GM04503 (cell line): ENCODE measurements at places on chromosomes 2 and 18.

DNA sequence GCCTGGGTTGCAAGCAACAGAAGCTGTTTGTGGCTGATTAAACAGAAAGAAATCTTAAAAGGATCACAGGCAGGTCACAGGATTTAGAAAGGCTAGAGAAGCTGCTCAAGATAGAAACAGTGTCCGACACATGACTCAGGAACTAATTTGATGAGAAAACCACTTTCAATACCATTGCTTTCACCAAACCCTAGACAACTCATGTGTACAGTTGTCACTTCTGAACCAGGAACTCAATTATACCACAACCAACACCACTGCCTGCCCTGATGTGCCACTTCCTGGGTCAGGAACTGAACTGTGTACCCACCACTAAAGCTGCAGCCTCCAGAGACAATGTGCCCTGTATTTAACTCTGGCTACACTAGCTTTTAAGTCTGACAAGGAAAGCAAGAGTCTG is 56.0 kb downstream of the TMEM247 start:
- DNase-seq, result no peak

DNA sequence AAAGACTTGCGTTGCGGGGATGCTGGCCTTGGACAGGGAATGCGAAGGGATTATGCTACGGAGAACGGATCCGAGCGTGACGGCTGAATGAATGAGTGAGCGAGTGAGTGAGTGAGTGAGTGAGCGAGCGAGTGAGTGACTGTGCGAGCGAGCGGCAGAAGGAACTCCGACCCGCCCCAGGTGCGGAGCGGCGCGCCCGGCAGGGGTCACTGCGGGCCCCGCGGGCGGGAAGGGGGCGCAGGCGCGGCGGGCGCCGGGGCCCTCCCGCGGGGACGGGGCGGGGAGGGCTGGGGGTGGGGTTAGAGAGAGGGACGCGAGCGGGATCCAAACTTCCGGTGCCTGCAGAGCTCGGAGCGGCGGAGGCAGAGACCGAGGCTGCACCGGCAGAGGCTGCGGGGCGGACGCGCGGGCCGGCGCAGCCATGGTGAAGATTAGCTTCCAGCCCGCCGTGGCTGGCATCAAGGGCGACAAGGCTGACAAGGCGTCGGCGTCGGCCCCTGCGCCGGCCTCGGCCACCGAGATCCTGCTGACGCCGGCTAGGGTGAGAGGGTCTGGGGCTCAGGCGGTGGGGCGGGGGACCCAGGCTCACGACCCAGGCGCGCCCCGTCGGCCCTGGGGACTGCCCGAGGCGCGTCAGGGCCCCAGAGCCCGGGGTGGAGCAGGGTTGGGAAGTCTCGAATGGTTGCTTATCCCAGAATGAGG is at the start of gene ITM2C:
TSS of gene ITM2C (plus strand) at position 338 of the 702 bp plus-strand sequence. CDS start at position 422, 84 bp downstream.
- no peak for DNase-seq

- DNase-seq, result no peak
These were observed 644.3 kb downstream of the CBLN2 start for GRCh38 chr18:71899707-71900472.

- no peak for DNase-seq
These were observed 18.5 kb downstream of the KCNJ13 start for GRCh38 chr2:232757905-232758304.

GRCh38 chr2:240922982-240923537 is 16.9 kb downstream of the CROCC2 start:
- no peak for DNase-seq

- no peak for DNase-seq
These were observed 81.3 kb downstream of the OSBPL6 start for GRCh38 chr2:178275600-178275999.

- no peak for DNase-seq
These were observed 300.7 kb downstream of the TCF4 start for GRCh38 chr18:55287149-55287806.

- no peak for DNase-seq
These were observed 10.6 kb downstream of the PRLH start for GRCh38 chr2:237576974-237577373.

GRCh38 chr18:45503990-45504389 is 111.3 kb upstream of the SLC14A2 start:
- DNase-seq, result no peak

- no peak for DNase-seq
These were observed 39.3 kb downstream of the C1QL2 start for GRCh38 chr2:119119076-119119785.

GRCh38 chr2:206457188-206457634 is 13.9 kb downstream of the ADAM23 start:
- no peak for DNase-seq

DNA sequence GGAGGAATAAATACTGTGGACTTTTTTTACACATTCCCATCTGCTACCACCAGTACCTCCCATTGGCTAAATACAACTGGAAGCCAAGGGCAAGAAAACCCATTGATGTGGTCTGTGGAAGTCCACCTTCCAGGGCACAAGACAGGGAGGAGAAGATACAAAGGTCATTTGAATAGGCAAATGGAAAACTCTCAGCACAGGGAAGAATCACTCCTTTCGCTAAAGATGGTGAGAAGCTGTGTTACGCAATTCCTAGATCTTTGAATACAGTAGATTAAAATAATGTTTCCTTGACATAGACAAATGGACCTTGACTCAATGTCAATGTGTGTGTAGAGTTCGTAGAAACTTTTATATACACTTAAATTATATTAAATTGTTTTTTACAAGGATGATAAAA is 70.9 kb upstream of the ERBB4 start:
- no peak for DNase-seq

GRCh38 chr2:64942693-64943092 is 46.5 kb upstream of the SLC1A4 start:
- DNase-seq, result no peak

- no peak for DNase-seq
These were observed 159.6 kb upstream of the SIX2 start for GRCh38 chr2:45168711-45169338.

DNA sequence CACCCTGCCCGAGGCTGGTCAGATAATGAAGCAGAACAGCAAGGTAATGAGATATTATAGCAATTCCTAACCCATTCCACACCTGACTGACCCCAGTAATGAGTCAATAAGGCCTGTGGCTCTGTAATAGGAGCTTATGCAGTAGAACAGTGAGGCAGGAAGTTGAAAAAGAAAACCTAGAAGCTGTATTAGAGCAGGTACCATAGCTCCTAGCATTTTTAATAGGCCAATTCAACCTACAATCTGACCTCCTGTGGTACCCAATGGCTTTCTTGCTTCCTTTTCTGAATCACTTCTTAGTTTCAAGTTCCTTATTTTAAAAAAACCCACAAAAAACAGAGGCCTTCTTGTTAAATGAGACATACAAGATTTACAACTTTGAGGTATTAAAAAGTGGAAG is 43.6 kb upstream of the MAP2 start:
- no peak for DNase-seq

DNA sequence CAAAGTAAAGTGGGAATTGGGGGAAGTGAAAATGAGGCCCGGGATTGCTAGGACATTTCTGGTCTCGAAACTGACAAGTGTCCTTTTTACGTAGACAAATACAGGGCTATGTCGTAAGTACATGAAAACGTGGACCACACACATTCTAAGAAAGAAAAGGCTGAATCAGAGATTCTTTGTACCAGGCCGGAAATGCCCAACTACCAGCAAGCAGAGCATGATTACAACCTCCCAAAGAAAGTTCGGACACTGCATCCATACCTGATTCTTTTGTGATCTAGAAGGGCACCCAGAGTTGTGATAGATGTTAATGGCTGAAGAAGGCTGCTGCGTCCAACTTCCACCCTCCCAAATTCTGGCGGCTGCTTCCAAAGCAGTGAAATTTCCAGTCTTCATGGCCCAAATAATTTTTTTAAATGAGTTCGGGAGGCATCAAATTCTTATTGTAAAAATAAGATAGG is 1.7 kb downstream of the RBMS1 start:
- no peak for DNase-seq

DNA sequence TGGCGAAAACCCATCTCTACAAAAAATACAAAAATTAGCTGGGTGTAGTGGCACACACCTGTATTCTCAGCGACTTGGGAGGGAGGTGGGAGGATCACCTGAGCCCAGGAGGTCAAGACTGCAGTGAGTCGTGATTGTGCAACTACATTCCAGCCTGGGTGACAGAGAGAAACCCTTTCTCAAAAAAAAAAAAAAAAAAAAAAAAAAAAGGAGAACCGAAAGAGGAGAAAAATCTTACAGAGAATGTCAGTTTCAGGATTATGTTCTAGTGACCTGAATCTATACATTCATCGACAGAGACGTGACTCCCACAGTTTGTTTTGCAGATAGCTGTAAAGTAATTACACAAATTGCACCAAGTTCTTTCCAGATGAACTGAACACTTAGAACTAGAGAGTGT is 187.8 kb downstream of the FTCDNL1 start:
- no peak for DNase-seq

DNA sequence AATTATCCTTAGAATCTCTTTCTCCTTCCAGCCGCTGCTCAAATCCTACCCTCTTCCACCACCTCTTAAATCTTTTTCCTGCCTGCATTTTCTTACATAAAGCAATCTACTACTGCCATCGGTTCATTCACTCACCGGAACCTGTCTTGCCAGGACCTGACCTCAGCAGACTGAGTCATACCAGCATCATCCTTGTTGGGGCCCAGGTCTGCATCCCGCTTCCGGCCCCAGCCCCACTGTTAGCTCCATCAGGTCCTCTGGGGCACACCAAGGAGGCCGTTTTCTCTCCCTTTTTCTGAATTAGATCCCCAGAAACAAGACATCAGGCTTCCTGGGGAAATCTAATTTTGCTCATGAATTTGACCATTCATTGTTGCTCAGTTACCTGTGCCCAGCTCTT is 42.7 kb upstream of the TGFA start:
- no peak for DNase-seq

- DNase-seq, result no peak
These were observed 380.4 kb downstream of the CLIP4 start for GRCh38 chr2:29495536-29496060.

DNA sequence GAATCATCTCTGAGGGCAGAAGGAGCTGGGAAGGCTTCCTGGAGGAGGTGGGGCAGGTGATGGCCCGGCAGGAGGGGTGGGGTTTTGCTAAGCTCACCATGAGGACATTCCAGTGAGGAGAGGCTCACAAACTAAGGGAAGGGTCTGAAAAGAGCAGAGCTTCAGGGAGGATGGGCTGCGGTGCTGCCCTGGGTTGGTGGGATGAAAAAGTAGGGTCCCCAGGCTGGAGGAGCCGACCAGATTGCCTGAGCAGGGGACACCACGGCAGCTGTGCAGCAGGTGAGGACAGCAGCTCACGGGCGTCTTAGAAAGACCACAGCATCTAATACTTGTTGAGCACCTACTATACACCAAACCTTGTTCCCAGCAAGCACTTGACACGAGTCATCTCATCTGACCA is 82.2 kb downstream of the DYSF start:
- DNase-seq, result no peak

DNA sequence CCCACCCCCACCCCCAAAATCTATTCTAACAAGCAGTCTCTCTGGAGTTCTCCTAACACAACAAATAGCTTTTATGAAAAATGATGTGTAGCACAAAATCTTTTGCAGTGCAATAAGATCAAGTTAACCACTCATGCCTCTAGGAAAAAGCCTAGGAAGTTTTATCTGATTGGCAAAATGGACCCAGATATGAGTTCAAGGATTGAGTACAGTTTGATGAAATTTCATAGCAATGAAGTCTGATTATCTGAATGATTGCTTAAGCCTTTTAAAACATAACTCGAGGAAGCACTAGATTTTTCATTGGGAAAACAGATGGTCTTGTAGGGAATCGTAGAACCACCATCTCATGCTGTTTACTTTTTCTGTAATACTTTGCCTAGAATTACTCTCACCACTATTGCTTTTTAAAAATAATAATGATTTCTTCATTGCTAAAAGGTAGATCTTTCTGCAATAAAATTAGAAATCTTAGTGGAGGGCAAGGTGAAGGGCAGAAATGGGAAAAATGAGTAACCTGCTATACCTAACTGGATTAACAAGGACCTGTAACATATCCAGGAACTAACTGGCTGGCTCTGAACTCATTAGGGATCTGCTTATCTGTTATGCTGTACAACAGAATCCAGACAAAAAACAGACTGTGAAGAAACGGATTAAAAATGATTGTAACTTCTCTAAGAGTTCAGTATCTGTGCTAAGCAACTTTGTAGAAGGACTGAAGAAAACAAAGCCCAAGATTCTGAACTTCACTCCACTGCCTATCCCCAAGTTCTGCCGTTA is 73.7 kb upstream of the ETAA1 start:
- DNase-seq, result no peak

GRCh38 chr2:175730050-175730449 is 272.0 kb downstream of the LNPK start:
- no peak for DNase-seq

- DNase-seq, result no peak
These were observed 137.0 kb upstream of the RBBP8 start for GRCh38 chr18:22796113-22796512.

- DNase-seq, result no peak
These were observed 101.9 kb downstream of the FOXI3 start for GRCh38 chr2:88350331-88351248.

- no peak for DNase-seq
These were observed 93.2 kb downstream of the MC4R start for GRCh38 chr18:60279391-60279790.

DNA sequence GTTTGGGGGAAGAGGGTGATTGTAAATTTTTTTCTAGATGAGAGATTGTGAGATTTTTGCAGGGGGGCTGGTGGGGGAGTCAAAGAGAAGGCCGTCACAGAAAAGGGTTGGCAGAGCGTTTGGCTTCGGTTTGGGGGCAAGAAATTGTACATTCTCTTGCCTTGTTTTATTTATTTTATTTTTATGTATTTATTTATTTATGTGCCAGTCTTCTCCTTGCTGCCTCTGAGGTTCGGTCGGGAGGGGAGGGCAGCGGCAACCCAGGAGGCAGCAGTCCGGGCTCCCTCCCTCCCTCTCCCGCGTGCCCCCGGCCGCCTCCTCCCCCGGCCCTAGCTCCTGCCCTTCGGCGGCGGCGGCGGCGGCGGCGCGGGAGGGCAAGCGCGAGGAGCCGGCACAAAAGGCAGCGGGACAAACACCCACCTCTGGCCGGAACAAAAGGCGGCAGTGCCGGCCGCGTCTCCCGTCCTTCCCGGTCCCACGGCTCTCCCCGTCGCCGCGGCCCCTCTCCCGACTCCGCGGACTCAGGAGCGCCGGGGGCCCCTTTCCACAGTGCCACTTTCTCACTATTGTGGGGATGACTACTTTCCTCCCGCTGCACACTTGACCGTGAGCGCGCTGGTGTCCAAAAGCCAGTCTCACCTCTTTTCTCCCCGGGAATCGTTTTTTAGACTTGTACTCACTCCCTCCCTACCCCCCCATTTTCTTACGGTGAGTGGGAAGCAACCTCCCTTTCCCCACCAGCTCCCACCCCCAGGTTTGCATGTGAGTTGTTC is 1.2 kb downstream of the BCL11A start:
- DNase-seq, result no peak

GRCh38 chr2:160229591-160229990 is 29.5 kb upstream of the ITGB6 start:
- no peak for DNase-seq

- no peak for DNase-seq
These were observed 522.1 kb downstream of the NRXN1 start for GRCh38 chr2:50509852-50510251.

DNA sequence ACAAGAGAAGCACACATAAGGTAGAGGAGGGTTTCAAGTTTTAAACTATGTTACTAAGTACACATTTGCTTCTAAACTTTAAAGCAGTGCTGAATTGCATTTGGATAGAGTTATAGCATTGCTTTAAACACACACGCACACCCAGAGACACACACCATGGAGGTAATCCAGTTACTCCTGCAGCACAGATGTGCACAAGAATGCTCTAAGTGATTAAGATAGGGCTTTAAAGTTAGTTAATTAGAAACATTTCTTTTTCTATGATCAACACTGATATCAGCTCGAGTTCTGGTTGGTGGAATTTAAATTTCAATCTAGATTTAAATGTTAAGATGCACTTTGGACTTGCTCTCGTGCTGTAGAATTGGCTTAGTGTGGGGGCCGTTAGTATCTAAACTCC is 492.3 kb downstream of the ZEB2 start:
- no peak for DNase-seq
